Nucleus accumbens (tissue), 56 donors: ENCODE measurements at places on chromosomes 5 and 9.

GRCh38 chr5:11491404-11492075, 412.7 kb downstream of the CTNND2 start:
- no peak for DNase-seq

DNA sequence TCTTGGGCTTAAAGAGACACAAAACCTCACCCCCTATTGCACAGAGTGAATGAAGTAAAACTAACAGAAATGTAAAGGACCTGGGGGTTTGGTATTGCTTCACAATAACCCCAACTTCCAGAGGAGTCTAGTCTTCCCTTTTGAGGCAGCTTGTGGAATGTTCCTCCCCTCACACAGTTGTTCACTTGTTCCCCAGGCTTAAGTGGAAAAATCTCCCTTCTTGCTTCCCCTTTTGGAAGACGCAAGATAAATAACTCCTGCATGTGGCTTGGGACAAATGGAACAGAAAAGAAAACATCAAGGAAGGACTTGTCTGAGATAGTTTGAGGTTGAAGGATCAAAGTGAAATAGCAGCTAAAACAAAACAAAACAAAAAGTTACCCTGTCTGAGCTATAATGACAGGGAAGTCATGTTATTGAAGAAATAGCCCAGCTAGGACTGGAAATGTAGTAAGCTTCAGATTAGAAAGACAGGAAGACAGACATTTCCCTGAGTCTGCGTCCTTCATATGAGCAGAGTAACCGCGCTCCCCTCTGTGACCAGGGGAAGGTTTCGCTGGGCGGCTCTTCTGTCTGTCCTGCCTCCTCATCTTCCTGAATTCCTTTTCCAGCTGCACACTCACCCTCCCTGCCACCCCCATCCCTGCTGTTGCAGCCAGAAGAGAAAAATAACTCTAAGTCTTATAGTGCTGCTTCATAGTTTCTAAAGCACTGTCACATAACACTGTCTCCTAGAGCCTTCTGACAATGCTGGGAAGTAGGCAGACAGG, 8.8 kb downstream of the SPARC start:
- no peak for DNase-seq

DNA sequence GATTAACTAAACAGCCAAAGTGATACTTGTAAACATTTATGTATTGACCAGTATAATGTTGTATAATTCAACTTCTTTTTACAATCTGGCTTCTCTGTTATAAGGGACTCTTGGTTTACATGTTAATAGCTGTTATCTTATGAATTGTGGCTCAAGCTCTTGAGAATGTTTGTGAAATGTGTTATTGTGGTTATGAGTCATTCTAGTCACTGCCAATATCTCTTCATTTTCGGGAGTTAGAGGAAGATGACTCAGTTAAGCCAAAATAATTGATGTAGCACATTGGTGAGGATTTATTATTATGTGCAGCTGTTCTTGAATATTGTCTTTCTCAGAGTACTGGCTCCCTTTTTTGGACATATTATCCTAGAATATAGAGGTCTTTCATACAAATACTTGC, 655.2 kb upstream of the RIOK2 start:
- no peak for DNase-seq

DNA sequence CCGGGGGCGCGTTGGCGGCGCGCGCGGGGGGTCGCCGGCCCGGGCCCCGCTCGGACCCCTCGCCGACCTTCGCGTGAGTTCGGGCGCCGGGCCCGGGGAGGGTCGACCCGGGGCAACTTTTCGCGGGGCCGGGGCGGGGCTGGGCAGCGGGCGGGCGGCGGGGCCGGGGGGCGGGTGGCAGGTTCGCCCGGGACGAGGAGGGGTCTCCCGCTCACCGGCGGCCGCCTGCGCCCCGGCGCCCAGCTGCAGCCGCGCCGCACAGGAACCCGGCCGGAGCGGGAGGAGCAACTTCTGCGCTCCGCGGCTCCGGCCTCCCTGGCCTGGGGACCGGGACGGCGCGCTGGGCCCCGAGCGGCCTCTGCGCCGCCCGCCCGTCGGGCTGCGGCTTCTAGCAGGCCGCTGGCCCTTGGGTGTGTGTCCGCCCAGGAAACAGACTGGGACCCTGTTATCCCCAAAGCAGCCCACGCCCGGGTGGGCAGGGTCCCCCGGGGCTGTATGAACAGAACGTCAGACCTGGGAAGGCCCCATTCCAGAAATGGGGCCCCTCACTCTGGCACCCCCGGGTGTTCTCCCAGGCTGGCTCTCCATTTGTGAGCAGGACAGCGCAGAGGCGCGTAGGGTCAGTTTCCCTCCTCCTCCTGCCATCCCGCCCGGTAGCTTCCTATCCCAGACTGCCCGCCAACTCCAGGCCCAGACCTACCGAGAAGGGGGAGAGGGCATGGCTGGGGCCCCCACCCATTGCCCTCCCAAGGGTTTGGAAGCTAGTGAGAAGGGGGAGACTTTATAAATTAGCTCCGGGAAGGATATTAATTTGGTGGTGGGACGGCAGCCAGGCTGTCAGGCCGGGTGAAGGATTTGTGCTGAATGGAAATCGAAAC, 708 bp downstream of the RXRA start:
- DNase-seq = no peak
